ENCODE measurements at places on chromosomes 2 and 18. TPM values are rescaled to one million over a fixed set of nuclear protein-coding genes. Genes with fewer than 3 reads are reported as not detected.

DNA sequence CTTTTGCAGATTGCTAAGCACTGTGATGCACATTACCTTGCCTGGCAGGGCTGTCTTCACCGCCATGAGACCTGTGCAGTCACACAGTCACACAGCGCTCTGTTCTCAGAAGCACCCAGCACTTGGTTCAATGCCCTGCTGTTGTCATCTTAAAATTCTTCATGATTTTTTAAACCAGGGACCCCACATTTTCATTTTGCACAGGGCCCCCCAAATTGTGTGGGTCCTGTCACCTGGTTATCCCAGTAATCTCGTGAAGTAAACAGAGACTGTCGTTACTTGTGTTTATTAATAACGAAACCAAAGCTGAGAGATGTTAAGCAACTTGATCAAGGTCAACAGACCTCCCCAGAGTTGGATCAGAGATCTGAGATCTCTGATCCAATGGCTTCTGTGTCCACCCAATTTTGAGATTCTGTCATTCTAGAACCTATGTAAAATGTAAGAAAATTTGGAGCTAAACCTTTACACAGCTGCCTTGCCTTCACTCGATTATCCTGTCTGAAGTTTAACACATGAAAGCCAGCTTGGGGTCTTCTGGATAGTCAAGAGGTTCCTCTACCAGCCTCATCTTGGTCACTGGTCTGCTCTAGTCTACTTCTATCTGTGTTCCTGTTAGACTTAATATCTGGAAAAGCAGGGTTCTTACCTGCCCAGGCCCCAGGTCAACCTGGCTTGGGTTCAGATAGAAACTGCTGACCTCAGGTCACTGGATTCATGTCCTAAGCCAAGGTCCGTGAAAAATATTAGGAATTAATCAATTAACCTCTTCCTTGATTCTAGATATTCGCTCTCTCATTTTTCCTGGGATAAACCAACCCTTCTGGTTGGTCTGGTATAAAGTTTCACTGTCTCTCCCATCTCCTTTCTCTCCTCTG, 13.7 kb upstream of the TTC39C start:
- H3K27ac ChIP-seq: no peak overlapping the region
- no peak for DNase-seq
- H3K27me3 ChIP-seq: no peaks in the 10 kb centered on the region
- H3K4me1 ChIP-seq: no peaks in the 10 kb centered on the region
- no peaks in the 10 kb centered on the region for H3K36me3 ChIP-seq

The FIGN gene
- 2.4 TPM for total RNA-seq

DNA sequence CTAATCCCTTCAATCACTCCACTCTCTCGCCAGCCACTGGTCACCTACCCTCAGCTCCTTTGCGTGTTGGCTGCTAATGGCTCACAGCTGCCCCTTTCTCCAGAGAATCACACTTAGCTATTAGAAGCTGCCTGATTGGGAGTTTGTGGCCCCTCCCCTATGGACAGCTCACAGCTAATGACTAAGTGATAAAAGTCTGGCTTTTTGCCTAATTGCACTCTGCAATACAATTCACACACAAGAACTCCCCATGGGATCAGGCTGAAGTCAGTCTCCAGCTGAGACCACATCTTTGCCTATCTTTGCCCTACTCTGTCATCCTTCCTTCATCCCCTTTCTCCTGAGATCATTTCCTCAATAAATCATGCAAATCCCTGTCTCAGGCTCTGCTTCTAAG, 701.9 kb upstream of the RAB6C start:
- no peaks in the 10 kb centered on the region for H3K36me3 ChIP-seq
- no peak overlapping the region for H3K4me3 ChIP-seq
- H3K27me3 ChIP-seq: no peaks in the 10 kb centered on the region
- no peak for DNase-seq

- H3K27me3 ChIP-seq: no peaks in the 10 kb centered on the region
- no peak for DNase-seq
- no peaks in the 10 kb centered on the region for H3K36me3 ChIP-seq
- H3K4me1 ChIP-seq: 0 out of 2 replicates have a peak, but pooled peaks cover 3% of the 10 kb centered on the region
- H3K27ac ChIP-seq: no peak overlapping the region
Observed at GRCh38 chr2:112153179-112153490, 14.9 kb downstream of the FBLN7 start.

The RAB27B gene
- total RNA-seq: 0.88 TPM

The KLHL14 gene
- total RNA-seq: not detected

- H3K36me3 ChIP-seq: peaks cover 3% of the 10 kb centered on the region
- H3K27ac ChIP-seq: no peak overlapping the region
Observed at GRCh38 chr2:200649724-200650123, 63.9 kb downstream of the AOX1 start.

- no peak for DNase-seq
- H3K36me3 ChIP-seq: no peaks in the 10 kb centered on the region
- no peak overlapping the region for H3K4me3 ChIP-seq
- H3K27ac ChIP-seq: no peak overlapping the region
- H3K4me1 ChIP-seq: peaks cover 34% of the 10 kb centered on the region
Observed at GRCh38 chr2:109246176-109246575, 117.2 kb downstream of the SH3RF3 start.

DNA sequence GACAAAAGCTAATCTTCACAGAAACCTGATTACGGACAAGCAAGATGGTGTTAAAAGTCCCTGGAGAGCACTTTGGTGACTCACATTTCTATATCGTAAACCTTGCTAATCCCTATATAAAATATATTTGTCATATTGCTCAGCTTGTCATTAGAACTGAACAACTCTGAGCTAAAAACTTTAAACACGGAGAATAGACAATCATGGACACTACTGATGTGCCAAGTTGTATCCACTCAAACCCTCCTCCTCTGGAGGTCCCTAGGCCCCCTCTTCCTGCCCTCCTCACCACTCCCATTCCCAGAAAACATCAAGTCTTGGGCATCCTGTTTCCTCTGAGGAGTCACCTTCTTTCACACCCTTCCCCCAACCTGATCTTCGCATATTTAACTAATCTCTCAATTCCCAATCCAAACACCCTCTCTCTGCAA, 138.7 kb upstream of the PID1 start:
- no peaks in the 10 kb centered on the region for H3K36me3 ChIP-seq
- no peak overlapping the region for H3K4me3 ChIP-seq
- H3K4me1 ChIP-seq: peaks cover 36% of the 10 kb centered on the region
- H3K27me3 ChIP-seq: no peaks in the 10 kb centered on the region

- H3K27me3 ChIP-seq: no peaks in the 10 kb centered on the region
- H3K4me1 ChIP-seq: peaks cover 8% of the 10 kb centered on the region
- H3K36me3 ChIP-seq: no peaks in the 10 kb centered on the region
- DNase-seq: no peak
- H3K27ac ChIP-seq: no peak overlapping the region
Observed at GRCh38 chr2:236496340-236496739, 73.3 kb upstream of the ACKR3 start.

The SLC11A1 gene
- not detected for total RNA-seq

- H3K36me3 ChIP-seq: no peaks in the 10 kb centered on the region
- peaks cover 36% of the 10 kb centered on the region for H3K4me1 ChIP-seq
- no peak overlapping the region for H3K4me3 ChIP-seq
- no peak for DNase-seq
- peak overlapping the region; percentile 30 for H3K27ac ChIP-seq
- H3K27me3 ChIP-seq: no peaks in the 10 kb centered on the region
Observed at GRCh38 chr2:107591561-107592279, 235.0 kb upstream of the RGPD4 start.

DNA sequence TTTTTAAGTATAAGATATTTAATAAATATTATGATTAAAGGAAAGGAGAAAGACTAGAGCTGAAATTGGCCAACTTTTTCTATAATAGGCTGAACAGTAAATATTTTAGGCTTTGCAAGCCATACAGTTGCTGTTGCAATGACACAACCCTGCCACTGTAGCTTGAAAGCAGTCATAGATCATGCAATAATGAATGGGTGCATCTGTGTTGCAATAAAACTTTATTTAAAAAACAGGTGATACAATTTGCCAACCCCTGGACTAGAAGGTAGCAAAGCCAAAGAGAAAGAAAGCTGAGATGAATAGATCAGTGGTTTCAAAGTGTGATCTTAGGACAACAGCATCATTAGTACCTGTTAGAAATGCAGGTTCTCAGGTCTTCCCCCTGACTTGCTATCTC, 219.1 kb downstream of the SETBP1 start:
- no peak overlapping the region for H3K4me3 ChIP-seq
- peaks cover under 1% of the 10 kb centered on the region for H3K4me1 ChIP-seq
- no peaks in the 10 kb centered on the region for H3K36me3 ChIP-seq
- H3K27ac ChIP-seq: no peak overlapping the region

DNA sequence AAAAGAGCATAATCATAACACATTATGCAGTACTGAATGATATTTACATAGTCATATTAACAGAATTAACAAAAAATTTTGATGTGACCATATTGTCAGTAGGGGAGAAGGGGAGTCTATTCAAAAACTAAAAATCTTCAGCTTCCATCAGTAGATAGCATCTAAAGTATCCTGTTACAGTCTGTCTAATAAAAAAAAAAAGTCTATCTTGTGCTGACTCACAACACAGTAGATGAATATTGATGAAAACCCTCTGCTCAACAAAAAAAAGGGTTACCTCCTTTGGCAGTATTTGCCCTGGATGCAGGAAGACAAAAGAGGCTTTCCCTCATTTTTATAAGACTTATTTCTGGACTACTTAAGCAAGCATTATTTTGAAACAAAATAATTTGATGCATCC, 27.3 kb downstream of the GRB14 start:
- no peak for DNase-seq
- H3K36me3 ChIP-seq: no peaks in the 10 kb centered on the region
- H3K4me3 ChIP-seq: no peak overlapping the region
- H3K27ac ChIP-seq: no peak overlapping the region

- no peaks in the 10 kb centered on the region for H3K27me3 ChIP-seq
- H3K36me3 ChIP-seq: no peaks in the 10 kb centered on the region
- DNase-seq: no peak
Observed at GRCh38 chr2:58110765-58111164, 64.2 kb downstream of the VRK2 start.

DNA sequence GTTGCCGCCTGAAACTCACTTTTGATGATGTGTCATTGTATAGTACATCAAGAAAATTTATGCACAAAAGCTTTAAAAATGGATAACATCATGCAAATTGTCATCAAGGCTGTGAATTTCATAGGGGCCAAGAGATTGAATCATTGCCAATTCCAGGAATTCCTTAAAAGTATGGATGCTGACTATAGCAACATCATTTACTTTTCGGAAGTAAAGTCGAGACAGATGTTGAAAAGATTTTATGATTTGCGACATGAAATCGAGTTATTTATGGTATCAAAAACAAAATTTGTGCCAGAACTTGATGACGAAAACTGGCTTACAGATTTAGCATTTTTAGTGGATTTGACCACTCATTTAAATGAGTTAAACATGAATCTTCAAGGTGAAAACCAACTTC, 56.3 kb downstream of the ASB1 start:
- no peaks in the 10 kb centered on the region for H3K27me3 ChIP-seq
- no peaks in the 10 kb centered on the region for H3K4me1 ChIP-seq
- DNase-seq: no peak

DNA sequence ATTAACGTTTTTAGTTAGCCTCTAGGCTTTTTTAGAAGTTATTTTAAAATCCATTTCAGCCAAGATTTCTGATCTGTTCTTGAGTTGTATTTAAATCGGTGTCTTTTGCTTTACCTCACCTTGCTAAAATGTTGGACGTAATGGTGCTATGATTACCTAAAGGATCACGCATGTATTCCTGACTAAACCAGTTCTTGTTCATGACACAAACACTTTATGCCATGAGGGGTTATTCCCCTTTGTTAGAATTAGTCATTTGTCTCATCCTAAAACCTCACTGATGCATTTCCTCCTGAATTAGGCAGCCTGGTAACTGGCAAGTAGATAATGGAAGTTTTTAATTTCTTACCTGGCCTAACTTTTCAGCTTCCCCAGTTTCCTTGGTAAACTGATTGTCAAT, 185.4 kb upstream of the TANK start:
- no peak overlapping the region for H3K27ac ChIP-seq
- no peaks in the 10 kb centered on the region for H3K4me1 ChIP-seq
- H3K27me3 ChIP-seq: no peaks in the 10 kb centered on the region
- no peaks in the 10 kb centered on the region for H3K36me3 ChIP-seq

The DYTN gene
- total RNA-seq: not detected

DNA sequence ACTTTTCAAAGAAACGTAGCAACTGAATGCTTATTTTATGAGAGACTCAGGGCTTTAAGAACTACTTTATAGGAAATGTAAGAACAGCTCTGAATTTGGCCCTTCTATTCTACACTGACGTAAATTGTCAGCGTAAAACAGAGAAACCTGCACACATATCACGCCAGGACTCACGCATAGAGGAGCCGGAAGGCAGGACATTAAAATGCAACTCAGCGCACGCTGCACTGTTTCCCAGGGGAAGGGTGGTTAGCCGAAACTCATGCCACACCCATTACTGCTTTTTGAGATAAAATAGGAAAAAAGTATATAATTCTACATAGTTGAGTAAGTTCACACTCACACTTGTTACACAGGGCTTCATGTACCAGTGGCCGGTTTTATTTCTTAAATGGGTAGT, 7.4 kb downstream of the TUBB6 start:
- H3K4me3 ChIP-seq: no peak overlapping the region
- no peak for DNase-seq
- peaks cover 13% of the 10 kb centered on the region for H3K4me1 ChIP-seq
- H3K36me3 ChIP-seq: peaks cover 98% of the 10 kb centered on the region

DNA sequence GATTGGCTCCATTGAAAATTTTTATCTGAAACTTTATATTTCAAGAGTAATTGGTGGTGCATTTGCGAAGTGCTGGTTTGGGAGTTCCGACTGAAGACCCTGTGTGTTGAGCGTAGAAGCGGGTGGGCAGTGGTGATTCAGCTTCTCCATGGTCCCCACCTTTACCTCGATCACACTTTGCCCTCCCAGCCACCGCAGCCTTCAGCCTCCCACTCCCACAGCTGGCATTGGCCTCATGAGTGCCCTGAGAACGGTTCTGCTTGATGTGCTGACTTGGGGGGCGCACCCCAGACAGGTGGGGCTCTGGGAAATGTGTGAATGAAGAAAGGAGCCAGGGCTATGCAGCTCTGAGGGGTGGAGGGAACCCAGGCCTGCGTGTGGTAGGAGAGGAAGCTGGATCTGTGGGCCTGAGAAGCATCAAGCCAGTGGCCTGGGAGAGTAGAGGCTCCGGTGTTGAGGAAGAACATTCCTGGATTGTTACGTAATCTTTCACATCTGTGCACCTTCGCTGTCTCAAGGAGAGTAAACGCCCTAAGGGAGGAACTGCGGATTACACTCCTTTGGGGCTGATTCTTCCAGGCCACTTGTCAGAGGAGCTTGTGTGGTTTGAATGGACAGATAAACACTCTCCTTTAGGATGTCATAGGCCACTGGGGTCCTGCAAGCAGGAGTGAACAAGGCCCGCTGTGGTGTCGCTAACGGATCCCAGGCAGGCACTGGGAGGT, 83.8 kb downstream of the NPAS2 start:
- no peaks in the 10 kb centered on the region for H3K27me3 ChIP-seq
- no peak overlapping the region for H3K4me3 ChIP-seq
- H3K4me1 ChIP-seq: peaks cover 36% of the 10 kb centered on the region
- H3K27ac ChIP-seq: peak overlapping the region; percentile 17

GRCh38 chr18:73841661-73842060, 306.0 kb downstream of the FBXO15 start:
- no peaks in the 10 kb centered on the region for H3K27me3 ChIP-seq
- no peaks in the 10 kb centered on the region for H3K4me1 ChIP-seq
- H3K4me3 ChIP-seq: no peak overlapping the region

All from SJSA1 (cell line).